ENCODE measurements at places on chromosomes 2 and 18.
A peak's percentile ranks its signal among the peaks of the same experiment; 100 is the strongest.

DNA sequence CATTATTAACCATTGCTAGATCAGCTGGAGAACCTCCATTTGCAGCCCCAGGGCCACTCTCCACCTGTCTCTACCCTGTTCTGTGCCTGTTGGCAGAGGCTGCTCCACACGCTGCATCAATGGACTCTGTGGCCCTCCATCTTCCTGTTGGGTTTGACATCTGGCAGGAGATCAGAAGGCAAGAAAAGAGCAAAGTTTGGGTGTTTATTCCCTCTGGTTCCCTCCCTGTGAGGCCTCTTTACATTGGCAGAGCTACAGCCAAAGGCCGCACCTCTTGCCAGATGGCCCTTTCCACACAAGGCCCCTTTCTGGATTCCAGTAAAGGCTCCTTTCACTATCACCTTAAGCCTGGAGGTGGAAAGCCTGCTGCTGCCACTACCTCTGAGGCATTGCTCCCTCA, 110.9 kb upstream of the RND3 start:
- DNase-seq: no peak

- no peak for DNase-seq
These were observed 65.0 kb upstream of the L3MBTL4 start for GRCh38 chr18:6479699-6480098.

DNA sequence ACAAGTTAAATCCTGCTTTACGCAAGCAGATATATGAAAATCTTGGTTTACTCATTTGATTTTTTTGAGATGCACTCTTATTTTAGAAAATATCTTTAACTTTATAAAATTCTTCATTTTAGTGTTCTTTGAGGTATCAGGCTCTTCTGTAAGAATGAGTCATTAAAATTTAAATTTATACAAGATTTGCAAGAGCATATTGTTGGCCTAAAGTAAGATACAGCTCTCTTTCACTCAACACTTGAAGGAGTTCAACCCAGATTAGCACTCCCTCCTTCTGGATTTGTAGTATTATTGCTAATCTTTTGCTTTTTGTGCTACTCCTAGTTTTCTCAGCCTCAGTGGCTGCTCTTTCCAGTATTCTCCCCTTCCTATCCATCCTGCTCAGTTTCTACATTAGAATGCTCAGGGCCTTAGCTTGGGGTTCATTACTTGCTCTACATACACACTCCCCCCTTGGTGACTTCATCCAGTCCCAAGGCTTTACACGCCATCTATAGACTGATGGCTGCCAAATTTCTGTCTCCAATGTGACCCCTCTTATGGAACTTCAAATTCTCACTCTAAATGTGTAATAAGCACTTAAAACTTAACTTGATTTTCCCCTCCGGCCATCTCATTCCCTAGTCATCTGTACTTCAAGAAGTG, 425.3 kb upstream of the FANCL start:
- DNase-seq: no peak

DNA sequence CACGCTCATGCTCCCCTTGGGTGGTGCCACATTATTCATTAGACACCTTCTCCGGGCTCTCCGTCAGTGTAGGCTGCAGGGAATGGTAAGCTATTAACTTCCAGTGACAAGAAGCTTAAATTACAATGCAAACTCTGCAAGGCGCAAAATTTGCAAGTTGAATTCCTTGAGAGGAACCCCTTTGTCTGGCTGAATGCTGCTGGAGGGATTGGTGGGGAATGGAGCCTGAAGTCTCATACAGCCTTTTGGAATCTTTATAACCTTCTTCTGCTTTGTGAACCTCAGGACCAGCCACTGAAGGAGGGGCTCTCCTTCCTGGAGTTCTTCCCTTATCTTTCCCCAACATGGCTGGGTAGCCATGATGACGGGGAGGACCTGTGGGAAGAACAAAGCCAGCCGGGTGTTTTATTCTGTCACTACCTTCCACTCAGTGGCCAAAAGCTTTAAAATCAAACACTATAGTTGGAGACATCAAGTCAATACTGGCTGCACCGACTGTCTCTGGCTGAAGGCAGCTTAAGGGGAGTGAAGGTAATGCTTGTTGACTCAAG, 220.9 kb upstream of the EPHA4 start:
- DNase-seq: no peak

- peak; percentile 55 for DNase-seq
These were observed 26.9 kb upstream of the CDH19 start for GRCh38 chr18:66630831-66631230.

DNA sequence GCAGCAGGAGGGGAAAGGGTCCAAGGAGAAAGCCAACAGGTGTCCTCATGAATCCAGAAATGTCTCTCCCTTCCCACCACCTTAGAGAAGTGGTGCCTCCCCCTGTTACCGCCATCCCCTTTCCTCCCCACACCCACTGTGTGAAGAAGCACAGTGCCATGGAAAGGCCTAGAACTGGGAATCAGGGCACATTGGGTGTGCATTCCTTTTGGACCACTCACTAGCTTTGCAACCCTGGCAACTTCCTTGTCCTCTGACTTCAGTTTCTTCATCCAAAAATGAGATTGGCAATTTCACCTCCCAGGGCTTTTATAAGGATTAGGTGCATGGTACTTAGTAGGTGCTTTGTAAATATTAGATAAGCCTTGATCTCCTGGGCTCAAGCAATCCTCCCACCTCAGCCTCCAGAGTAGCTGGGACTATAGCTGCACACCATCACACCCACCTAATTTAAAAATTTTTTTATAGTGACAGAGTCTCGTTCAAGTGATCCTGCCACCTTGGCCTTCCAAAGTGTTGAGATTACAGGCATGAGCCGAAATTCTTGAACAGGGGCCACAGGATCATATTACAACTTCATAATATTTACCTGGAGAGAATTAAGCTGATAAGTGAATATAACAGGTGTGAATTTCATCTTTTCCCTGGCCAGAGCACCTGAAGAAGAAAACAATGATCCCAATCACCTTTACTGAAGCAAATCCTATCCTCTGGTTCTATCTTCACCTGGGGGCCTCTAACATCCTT, 97.9 kb upstream of the TAF1B start:
- no peak for DNase-seq

- DNase-seq: no peak
These were observed 29.8 kb downstream of the RNMT start for GRCh38 chr18:13756261-13756660.

- peak; percentile 64 for DNase-seq
These were observed 725 bp upstream of the ANKRD53 start for GRCh38 chr2:70977605-70978205.

DNA sequence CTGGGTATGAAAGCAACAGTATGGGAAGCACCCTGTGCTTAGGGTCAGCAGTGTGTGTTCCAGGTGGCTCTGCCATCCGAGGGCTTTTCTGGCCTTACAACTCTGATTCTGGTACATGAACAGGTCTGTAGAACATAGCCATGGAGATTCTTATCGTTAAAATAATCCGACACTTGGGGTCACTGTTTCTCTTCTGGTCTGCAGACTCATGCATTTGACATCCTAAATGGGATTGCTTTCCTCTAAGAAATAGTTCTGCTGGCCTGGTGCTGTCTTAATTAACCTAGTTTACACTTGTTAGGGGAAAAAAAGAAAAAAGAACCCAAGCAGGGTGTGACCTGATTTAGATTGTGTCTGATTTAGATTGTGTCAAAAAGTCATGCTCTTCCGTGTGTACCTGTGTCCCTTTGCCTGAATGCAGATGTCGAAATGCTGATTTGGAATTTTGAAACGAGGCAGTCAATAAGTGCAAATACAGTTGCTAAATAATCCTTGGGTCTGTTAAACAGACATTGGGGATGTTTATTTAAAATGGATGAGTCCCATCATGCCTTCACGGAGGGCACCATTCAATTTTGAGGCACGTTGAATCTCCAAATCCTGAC, 59.6 kb downstream of the TRPM8 start:
- DNase-seq: no peak

DNA sequence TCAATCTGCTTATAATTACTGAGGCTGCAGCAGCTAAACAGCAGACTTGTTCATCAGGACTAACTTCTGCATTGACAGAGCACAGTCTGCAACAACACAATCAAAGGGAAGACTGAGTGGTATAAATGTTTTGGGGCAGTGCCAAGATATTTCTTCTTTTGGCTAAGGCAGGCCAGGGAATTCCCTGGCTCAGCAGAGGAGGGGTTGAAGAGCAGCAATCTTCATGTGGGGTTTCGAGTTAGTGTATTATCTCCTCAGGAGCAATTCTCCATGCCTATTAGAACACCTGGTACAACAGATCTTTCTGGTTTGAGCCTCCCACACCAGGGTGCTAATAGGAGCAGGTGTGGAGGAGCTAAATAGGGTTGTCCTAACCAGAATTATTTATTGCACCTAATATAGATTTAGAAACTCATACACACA, 103.0 kb upstream of the STK17B start:
- DNase-seq: peak; percentile 63

DNA sequence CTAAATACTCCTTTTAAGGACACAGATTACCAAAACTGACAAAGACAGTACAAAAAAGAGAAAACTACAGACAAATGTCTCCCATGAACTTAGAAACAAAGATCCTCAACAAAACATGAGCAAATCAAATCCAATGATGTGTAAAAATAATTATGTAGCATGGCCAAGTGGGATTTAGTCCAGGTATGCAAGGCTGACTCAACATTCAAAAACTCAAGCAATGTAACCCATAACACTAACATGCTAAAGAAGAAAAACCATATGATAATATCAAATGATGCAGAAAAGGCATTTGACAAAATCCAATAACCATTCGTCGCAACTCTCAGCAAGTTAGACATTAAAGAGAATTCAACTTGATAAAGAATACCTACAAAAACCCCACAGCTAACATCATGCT, 239.0 kb upstream of the KLHL29 start:
- DNase-seq: no peak
